CMK (cell line): ENCODE measurements at places on chromosomes 4 and X.

GRCh38 chrX:153774576-153775292 lies 6.1 kb upstream of the SRPK3 start:
- DNase-seq: no peak

- no peak for DNase-seq
Observed at GRCh38 chrX:42519666-42520231, 258.2 kb downstream of the PPP1R2C start.

DNA sequence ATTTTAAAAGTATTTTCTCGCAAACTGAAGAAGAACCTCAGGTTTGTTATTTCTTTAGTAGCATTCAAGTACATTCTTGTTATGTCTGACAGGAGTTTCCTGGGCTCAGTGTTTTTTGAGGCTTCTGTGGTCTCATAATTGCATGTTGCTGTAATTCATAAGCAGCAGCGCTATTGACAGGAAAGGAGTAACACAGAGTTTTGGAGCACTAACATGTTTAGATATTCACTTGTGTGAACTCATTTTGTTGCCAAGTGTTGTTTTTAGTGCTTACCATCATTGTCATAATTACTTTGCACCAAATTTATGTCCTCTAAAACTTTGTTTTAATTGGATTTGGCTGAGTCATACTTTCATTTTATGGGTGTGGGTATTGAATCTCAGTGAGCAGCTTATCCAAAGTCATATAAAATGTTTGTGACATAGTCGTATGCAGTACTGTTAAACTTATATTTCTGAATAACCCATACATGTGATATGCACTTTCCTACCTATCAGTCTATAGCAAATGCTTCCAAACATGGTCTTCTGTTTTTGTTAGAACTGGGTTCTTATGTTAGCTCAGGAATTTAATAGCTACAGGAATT lies 358.7 kb upstream of the CTSO start:
- no peak for DNase-seq

DNA sequence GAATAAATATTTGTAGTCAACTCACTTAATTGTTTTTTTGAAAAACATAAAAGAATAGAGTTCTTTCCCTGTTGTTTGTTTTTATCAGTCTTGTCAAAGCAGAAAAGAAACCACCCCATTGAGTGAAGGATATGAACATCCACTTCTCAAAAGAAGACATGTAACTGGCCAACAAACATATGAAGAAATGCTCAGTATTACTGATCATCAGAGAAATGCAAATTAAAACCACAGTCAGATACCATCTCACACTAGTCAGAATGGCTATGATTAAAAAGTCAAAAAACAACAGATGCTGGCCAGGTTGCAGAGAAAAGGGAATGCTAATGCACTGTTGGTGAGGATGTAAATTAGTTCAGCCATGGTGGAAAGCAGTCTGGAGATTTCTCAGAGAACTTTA lies 326.1 kb upstream of the EMCN start:
- no peak for DNase-seq

DNA sequence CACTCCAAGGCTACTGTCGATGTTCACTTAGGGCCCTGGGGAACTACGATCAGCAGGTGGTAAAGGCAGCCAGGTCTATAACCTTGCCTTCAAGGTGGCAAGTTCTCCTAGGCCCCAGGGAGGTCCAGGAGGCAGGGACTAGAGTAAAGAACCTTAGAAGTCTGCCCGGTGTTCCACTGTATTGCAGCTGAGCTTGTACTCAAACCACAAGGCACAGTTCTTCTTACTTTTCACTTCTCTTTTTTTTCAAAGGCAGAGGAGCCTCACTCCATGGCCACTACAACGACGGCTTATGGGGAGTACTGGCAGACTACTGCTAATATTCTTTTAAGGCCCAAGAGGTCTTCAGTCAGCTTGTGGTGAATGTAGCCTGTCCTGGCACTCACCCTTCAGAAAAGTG lies 78.8 kb upstream of the GPR174 start:
- DNase-seq: no peak

- DNase-seq: no peak
Observed at GRCh38 chr4:133147286-133147821, 1.7 kb upstream of the PCDH10 start.

- DNase-seq: no peak
Observed at GRCh38 chr4:77631276-77631675, 25.7 kb downstream of the CXCL13 start.

GRCh38 chr4:182695009-182695408 lies 222.2 kb downstream of the DCTD start:
- DNase-seq: no peak

DNA sequence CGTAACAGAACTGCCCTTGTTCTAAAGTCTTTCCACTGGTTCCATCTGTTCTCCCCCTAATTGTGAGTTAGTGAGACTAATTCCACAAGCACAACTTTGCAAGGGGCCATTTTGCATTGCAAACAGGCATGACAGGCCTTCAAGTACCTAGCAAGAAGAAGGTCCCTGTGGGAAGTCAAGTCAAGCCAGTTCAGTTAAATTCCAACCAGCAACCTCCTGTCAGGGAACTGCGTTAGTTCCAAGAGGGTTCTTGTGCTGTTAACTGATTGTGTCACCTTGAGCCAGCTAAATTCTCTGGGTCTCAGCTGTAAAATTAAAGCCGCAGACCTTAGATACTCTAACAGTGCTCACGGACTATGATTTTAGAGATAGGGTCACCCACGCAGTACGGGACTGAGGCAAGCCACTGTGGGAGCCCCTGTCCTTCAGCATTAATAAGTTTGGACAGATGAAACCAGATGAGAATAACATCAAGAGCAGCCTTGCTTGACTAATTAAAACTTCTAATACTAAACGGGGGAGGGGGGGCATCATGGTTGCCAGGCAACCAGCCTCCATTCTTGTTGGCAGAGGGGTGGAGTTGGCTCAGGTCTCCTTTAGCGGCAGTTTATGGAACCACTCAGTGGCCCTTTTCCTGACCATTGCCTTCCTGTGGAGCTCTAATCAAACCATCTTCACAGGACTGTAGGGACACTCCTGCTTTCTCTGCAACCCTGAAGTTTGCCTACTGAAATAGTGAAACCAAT lies 24.1 kb upstream of the TMEM150C start:
- no peak for DNase-seq

DNA sequence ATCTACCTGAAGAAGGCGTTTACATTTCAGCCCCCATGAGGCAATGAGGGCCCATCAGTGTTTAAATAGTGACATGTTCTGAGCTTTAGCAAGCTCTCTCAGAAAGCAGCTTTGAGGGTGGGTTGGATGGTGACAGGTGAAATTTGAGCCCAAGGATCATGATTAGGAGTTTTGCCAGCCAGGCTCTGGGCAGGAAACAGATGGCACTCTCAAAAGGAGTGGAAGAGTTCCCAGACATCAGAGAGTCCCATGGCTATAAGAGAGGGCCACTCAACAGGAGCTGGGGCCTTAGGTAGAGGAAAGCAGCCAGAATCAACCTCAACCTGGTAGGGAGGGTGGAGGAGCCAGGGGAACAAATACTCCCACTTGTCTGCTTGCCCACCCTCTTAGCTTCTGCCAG lies 499.8 kb downstream of the MID1IP1 start:
- no peak for DNase-seq

DNA sequence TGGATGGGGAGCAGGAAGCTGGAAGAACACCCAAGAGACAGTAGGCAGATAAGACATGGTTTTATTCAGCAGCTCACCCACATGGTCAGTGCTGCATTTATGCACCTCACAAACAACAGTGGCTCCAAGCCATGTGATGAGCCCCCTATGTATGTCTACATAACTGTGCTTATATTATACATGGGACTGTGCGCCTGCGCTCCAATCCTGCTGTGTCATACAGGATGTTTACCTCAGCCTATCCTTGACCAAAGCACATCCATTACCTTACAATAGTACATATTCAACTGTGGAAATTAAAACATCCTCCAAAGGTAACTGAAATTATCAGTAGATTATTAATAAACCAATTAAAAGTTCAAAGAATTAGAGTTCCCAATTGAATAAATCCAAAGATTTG lies 44.1 kb upstream of the SGMS2 start:
- DNase-seq: no peak

DNA sequence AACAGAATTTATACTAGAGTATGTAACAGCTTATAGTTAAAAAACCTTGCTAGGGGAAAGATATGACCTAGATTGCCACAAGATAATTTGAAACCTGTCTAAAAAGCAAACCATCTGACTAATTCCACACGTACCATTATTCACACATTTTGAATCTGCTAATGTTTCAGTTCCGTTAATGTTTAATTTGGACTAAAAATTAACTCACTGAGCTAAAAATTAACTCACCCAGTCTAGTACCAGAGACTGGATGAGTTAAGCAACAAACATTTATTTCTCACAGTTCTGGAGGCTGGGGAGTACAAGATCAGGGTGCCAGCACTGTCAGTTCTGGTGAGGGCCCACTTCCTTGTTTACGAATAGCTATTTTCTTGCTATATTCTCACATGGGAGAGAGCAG lies 231.5 kb upstream of the DIAPH2 start:
- DNase-seq: no peak

GRCh38 chr4:169047956-169048355 lies 37.9 kb upstream of the CBR4 start:
- no peak for DNase-seq

GRCh38 chrX:43018031-43018430 lies 240.1 kb upstream of the PPP1R2C start:
- DNase-seq: no peak

DNA sequence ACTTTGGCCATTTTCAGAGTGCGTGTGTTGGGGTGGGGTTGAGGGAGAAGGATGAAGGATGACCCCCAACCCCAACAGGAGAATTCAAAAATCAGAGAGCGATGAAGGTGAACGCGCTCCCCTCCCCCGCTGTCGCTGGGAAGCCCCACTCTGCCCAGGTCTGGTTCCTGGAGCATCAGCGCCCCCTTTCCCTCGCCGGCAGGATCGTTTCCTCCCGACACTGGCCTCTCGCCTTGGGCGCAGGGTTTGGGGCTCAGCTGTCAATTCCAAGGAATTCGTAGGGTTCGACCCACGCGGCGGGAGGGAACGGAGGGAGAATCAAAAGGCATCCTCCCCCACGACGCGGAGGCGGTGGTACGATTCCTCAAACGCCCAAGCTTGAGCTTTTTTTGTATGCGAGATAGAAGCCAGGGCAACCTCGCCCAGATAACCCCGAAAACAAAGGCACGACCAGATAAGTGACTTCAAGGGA lies 1.0 kb upstream of the PDGFRA start:
- DNase-seq: no peak

- DNase-seq: no peak
Observed at GRCh38 chrX:31178064-31178768, 106.4 kb upstream of the FTHL17 start.

DNA sequence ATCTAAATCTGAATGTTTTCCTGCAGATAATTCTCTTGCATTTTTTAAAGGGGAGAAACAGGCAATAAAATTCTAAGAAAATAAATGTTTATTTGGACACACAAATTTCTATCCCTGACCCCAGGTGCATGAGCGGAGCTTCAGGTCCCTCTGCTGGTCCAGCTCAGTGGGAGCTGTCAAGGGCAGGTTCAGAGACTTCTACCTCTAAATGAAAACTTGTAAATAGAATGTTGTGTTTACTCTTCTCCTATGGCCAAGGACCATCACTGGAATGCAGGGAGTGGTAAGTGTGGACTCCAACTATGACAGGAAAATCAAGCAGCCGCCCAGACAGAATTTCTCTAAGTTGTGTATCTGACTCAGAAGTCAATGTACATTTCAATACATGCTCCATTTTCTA lies 148.6 kb upstream of the TTC29 start:
- DNase-seq: no peak

DNA sequence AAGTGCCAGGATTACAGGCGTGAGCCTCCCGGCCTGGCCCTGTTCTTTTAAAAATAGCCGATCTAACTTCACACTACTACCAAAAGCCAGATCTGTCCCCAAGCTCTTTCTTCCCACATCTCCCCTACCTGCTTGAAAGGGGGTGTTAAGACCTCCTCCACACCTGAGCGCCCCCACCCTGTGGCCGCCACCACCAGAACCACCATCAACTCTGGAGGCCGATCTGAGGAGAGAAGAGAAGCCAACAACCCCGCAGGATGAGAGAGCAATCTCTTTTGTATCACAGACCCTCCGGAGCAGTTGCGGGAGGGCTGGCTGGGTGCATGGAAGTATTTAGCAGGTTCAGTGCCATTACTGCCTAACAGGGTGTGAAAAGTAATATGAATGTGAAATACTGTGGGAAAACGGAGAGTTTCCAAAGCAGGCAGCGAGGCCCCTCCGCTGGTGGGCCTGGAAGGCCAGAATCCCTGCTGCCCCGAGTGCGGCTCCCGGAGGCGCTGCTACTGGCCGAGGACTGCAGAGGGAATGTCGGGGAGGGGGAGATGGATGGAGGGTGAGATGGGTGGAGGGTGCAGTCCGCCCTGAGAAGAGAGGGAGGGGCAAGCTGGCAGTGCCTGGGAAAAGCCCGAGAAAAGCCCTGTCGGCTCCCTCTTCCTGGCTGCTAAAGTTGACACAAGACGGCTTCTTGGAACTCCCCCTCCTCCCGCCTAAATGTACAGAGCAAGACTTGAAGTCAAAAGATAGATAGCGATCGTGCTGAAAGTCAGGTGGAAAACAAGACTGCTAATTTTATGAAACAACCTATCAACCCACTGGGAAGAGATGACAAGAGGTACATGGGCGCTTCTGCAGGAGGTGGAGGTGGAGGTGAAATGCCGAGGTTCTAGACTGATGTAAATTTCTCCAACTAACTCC lies 22.3 kb downstream of the HAND2 start:
- DNase-seq: no peak

DNA sequence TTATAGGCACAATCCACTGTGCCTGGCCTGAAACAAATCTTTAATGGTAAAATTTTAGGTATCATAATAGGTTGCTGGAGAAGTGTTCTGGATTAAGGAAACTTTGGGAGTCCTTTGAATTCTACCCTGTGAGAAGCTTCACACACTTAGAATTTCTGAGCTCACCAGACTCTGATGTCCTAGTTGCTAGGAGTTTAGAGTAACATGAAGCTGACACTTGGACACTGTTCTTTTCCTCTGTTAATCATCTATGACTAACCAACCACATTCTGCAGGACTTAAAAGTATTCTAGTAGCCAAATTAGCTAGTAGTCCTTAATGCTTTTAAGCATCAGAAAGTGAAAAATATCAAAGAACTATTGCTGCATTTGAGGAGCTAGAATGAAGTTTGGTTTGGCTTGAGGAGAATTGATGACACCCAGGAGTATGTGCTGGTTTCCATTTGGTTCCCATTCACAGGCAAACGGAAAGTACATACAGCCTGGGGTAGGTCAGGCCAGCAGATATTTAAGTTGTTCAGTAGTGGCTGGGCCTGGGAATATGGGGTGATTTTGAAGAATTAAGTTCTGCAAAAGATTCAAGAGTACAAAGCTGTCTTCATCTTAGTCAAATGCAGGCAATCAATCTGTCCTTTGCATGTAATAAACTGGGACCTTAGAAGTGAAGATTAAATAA lies 38.8 kb upstream of the IGFBP7 start:
- DNase-seq: no peak

GRCh38 chr4:129377131-129377845 lies 281.3 kb downstream of the C4orf33 start:
- no peak for DNase-seq

DNA sequence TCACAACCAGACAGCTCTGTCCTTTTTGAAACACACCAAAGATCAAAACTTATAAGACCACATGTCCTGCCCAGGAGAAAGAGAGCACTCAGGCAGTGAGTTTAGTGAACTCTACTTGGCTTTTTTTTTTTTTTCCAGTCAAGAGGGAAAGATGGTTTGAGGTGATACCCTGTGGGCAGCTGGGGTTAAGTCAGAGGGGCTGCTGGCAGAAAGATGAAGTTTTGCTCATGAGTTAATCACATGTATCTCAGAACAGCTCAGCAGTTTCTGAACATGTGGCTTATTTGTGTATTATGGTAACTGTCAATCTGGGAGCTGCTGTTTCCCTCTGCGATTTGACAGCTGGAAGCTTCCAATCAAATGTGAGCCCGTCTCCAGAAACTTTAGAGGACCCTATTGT lies 56.4 kb upstream of the MAP3K15 start:
- no peak for DNase-seq
